ENCODE measurements at places on chromosomes 2 and 18.

DNA sequence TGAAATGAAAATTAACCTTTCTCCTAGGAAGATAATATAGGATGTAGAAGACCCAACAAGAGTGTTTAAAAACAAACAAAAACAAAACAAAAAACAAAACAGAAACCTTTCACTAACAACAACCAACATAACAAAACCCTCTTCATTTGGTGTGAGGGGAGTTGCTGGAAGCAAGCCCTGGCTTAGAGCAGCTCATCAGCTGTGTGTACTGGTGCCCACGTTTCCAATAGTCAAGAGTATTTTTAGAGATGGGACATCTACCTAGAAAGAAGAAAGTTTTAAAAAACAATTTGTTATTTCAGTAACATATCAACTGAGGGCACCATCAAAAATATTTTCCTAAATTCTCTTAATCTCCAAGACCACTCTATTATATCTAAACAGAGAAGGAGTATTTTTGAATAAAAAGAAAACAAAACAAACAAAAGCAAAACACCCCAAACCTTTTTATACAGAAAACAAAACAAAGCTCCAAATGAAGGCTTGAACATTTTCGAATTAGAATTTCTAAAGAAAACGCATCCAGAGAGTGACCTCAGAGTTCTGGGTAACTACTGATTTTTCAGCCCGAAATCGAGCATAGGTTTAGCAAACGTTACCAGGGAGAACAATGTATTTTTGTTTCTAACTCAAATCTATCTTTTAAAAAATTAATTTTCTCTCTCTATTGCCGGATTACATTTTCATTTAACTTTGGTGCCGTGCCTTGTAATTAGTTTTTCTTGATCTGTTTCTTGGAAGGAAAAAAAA is 134.6 kb downstream of the INSIG2 start:
- no peak for DNase-seq

DNA sequence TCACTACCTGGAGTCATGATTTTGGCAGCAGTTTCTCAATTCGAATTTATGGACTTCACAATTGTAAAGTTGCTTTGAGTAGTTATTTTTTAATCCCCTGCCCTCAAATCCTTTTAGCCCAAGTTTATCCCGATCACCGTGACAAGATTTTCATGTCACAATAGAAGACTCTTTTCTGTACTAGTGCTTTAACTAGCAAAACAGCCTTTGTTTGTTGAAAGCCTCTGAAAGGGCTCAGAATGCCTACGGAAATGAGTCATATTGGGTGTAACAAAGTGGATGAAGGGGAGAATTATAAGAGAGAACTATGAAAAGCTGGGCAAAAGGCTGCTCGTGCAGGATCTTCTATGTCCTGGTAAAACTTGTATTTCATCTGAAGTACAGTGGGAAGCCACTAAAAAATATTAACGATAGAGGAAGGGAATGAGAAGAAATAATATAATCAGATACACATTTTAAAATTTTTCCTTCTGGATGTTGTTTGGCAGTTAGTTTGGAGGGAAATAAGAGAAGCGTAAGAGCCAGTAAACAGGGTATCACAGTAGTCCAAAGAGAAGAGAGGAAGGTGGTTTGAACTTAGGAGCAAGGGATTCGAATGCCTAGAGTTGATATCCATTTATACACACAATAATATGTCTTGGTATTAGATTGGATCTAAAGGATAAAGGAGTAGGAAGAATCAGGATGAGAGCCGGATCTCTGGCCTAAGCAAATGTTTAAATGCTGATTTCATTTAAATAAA is 114.9 kb downstream of the GALNT13 start:
- DNase-seq = no peak

DNA sequence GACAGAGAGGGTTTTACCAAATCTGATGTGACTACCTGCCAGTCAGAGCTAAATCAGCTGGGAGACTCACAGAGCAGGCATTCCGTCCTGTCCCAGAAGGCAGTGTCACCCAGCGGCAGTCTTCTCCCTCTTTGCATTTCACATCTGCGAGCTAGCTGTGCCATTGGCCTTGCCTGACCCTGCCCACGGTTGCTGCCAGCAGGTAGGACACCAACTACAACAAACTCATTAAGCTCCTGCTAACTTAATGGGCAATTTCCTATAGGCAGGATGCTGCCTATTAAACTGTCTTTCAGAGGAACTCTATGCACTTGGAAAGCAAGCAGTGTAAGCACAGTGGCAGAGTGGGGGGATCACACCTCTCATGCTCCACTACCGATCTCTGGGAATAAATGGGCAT is 116.4 kb upstream of the CAPN13 start:
- no peak for DNase-seq

- DNase-seq = no peak
These were observed 499.0 kb downstream of the TXNL1 start for GRCh38 chr18:56139372-56139771.

DNA sequence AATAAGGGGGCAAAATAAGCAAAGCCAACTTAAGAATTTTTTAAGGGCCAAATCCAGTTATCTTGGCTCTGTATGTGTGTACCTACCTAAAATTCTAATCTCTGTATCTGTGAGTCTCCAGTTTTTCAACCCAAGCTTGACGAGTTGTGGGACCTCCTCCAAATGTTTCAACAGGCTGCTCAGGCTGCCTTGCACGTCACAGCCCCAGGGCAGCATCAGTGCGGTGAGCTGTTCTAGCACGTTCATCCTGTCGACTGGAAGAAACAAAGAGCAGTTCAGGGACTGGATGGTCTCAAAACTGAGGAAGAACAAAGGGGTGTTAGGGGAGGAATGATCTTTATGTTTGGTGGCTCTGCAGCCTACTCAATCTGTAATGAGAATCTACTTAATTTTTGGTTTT is 29.4 kb downstream of the NLRC4 start:
- no peak for DNase-seq

DNA sequence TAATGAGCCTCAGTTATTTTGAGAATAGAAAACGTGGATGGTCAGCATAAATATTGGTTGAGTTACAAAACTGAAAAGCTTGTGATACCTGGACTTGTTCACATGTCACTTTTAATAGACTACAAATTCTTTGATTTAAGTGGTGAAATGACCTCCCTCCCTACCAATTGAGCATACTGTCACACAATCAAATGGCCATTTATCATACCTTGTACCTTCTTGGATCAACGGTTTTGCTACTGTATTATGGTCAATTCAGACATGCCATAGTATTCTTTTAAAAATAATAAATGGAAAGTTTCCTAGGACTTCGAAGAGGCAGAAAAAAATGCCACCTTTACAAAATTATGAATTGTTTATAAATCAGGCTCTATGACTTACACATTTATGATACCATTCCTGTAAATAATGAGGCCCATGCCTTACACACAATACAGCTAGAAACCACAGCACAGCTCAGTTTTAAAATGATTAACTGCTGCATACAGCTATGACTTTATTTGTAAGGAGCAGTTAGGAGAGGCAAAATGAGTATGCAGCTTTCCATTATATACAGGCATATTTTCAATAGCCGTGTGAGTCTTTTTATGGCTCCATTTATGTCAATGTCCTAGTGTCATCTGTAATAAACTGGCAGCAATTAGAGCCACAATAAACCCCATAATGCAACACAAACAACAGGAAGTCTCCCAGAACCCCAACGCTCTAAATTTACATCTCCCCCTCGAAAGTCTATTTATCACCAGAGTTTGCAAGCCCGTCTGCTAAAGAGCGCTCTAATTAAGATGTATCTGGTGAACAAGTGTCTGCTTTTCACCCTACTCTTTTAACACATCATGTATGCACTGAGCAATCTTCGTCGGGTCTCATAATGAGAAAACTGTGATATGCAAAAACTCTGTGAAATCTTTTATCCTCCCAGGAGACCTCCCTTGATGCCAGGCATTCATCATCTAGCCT is 176.1 kb downstream of the ZNF521 start:
- DNase-seq = no peak

DNA sequence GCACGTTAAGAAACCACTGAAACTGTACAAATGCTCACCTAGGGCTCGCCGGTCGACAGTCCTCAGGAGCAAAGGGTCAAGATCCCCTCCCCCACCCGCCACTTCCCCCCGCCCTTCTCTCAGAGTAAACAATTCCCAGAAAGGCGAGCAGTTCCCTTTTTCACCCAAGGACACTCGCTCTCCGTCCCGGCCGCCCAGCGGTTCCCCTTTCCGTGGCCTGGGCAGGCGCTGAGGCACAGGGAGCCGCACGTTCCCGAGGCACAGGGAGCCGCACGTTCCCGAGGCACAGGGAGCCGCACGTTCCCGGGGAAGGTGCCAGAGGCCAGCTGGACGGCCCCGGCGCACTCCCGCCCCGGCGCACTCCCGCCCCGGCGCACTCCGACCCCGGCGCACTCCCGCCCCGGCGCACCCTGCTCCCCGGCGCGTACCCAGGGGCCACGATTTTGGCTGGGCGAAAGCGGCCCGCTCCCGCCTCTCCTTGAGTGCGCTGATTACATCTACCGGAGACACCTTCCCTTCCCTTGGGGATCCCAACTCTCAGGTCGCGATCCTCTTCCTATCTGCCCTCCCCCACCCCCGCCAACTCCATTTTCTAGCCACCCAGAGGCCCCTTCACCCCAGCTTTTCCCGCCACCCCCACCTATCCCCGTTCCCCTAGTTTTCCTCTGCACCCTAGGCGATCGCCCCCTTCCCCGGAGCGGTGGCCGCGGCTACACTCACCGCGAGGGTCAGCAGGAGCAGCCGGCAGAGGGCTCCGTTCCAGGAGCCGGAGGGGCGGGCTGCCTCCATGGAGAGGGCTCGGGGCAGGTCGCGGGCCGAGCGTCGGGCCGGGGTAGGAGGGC is 817 bp downstream of the DSC2 start:
- DNase-seq = no peak

GRCh38 chr18:23108496-23108895 is 26.8 kb upstream of the CABLES1 start:
- no peak for DNase-seq

- no peak for DNase-seq
These were observed 61.5 kb downstream of the EMILIN2 start for GRCh38 chr18:2908166-2908945.

DNA sequence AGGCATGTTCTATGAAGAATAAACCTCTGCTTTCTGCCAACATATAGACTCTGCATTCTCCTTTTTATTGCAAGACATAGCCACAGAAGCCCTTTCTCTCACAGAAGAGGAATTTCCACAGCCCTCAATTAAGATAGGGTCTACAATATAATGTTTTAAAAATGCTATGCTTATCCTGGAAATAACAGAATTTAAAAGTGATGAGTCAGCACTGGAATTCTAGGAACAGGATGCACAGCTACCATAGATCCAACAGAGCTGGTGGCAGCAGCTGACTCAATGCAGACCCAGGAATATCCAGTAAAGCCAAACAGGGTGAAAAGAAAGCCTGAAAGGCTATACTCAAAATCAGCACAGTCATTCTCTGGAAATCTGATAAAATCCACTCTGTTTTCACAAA is 866.9 kb downstream of the TRIB2 start:
- DNase-seq = no peak

DNA sequence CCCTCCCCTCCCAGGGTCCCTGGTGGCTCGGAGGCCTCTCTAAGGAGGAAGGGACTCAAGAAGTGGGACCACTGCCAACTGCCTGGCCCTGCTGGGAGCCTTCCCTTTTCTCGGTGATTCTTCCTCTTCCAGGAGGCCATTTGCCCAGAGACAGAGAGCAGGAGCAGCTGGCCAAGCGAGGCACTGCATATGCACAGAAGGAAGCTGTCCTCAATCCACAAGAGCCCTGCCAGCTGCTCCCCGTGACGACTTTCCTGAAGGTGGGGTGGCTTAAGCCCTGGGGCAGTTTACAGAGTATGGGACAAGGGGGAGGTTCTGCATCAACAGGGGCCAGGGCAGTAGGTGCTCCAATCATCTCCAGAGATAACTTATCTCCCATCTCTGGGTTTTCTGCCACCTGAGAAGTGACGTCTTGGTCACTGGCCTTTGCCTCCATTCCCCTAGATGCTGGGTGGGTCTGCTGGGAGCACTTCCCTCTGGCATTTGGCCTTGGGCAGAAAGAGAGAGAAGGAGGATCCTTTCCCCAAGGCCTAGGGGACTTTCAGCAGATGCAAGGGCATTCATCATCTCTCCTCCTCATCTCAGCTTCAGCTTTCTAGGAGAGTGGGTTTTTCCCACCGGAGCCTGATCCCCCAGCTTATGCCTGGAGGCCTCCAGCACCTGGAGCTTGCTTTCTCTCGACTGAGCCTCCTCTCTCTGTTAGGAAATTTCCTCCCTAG is 28.5 kb downstream of the CIB4 start:
- no peak for DNase-seq

DNA sequence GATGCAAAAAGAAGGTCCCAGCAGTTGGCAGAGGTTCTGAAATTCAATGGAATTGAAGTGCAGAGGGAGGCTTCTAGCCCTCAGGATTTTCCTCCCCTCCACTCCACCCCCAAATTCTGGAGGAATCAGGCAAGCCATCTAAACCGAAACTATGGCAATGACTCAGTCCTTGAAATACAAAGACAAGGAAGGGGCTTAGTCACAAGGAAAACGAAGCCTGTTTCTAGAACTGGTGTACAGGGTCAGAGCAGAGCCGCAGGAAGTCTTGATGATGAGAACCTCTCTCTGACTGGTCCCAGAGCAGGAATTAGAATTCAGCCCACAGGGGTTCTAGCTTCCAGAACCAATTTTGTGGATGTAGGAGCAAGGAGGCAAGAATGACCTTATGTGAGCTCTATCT is 111.7 kb upstream of the SCN1A start:
- no peak for DNase-seq

- no peak for DNase-seq
These were observed 52.9 kb upstream of the IMP4 start for GRCh38 chr2:130289780-130290179.

- no peak for DNase-seq
These were observed 141.4 kb downstream of the SPP2 start for GRCh38 chr2:234191819-234192407.

Measured in stimulated activated CD4-positive, alpha-beta T cell treated with anti-CD3 and anti-CD28 coated beads, Interleukin-1b, Interleukin-23, amount 100 ng/mL, for 1 hour (primary cell).